ENCODE measurements at places on chromosomes 4 and X.

DNA sequence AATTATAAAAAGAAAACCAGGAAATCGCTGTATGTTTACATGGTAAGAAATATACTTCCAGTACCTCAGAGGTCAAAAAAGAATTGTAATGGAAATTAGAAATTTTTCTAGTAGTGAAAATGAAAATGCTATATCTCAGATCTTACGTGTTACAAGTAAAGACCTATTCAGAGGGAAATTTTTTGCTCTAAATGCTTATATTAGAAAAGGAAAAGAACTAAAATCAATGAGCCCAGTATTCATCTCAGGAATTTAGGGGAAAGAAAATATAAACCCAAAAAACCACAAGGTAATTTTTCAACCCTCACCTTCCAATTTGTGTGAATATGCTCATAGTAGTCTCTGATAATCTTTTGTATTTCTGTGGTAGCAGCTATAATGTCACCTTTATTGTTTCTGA is 145.6 kb downstream of the RAP1GDS1 start:
- no peak for DNase-seq

- DNase-seq = no peak
Measured at GRCh38 chr4:87512400-87512799, 16.8 kb downstream of the SPARCL1 start.

DNA sequence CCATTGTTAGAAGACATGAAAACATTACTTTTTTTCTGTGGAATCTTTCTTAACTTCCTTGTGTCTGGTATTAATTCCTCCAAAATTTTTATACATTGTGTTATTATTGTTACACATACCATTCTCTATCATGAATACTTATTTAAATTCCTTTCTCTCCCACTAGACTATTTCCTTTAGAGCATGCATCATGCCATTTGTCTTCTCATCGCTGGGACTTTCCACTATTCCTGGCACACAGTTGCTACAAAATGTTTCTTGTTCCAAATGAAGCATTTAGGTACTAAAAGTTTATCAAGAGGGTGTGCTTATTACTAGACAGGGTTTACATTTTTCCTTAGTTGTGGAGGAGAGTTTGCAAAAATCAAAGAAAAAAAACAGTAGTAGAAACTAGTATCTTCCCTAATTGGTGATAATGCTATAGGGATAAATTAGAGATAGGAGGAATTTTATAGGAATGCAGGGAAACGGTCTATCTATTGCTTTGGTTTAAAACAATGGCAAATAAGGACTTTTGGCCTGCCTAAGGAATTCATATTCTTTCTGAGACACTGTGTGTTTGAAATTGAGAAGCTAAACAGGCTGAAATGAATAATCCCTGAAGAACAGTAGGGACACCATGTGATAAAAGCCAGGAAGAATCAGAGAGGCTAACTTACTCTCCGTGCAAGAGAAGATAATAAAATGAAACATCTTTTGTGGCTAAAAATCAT is 187.5 kb upstream of the TBC1D9 start:
- DNase-seq = no peak

- DNase-seq = no peak
Measured at GRCh38 chr4:10184041-10184440, 67.4 kb upstream of the WDR1 start.

DNA sequence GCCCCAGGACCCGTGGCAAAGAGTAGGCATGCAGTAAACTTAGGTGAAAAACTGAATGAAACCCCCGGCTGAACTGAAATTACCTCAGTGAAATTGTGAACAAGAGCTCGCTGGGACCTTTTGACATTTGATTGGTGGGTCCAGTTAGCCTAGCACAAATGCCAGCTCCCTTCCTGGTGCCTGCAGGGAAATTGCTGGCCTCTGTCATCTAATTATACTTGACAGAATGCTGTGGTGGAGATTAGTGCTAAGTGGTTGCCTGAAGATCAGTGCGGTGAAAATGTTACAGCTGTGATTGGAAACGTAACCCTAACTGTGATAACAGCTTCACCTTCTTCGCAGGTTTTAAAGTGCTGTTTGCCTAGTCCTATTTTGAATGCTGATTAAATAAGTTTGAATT is 43.0 kb downstream of the ADD1 start:
- no peak for DNase-seq

DNA sequence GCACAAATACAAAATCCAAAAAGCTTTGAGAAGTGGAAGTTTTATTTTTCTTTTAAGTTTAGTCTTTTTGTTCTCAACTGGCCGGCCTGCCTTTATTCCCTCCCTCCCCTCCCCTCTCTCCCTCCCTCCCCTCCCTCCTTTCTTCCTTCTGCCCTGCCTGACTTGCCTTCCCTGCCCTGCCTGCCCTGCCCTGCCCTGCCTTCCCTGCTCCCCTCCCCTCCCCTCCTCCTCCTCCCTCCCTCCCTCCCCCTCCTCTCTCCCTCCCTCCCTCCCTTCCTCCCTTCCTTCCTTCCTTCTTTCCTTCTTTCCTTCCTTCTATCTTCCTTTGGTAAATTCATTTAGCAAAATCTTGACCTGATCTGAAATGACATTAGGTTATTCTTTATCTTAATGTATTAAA is 69.8 kb upstream of the LIMCH1 start:
- no peak for DNase-seq

GRCh38 chr4:8028368-8028767 is 88.7 kb upstream of the AFAP1 start:
- no peak for DNase-seq

- no peak for DNase-seq
Measured at GRCh38 chr4:19278665-19279064, 973.0 kb upstream of the SLIT2 start.

GRCh38 chrX:8749697-8750096 is 17.8 kb upstream of the ANOS1 start:
- no peak for DNase-seq

DNA sequence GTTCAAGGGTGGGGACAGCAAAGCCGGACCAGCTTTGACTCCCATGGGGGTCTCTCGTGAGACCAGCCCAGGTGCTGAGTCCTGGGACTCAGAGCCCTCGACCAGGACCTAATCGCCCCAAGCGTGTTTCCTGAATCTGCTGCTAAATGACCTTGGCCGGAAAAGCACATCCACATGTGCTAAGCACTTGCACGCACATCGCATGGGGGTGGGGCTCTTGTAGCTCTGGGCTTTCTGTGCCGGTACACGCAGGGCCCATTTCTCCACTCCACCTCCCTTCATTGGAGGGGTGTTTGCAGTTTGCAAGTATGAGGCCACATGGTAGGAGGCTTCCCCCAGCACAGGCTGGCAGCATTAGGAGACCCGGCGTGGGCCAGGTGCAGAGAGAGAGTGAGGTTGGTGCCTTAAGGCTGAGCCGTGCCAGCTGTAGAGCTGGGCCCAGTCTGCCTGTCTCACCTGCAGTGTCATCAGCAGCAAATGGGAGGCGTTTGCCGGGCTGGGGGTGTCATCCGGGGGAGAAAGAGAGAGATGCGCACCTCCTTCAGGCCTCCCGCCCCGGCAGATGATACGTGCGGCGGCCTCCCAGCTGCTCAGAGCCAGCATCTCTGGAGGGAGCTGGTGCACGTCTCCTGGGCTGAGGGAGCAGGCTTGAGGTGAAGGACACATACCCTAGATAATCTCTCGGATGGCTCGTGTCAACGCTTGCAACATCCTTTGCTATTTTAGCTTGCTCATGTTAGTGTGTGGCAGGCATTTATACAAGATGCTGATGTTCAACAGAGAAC is 45.2 kb upstream of the CLCN4 start:
- no peak for DNase-seq

DNA sequence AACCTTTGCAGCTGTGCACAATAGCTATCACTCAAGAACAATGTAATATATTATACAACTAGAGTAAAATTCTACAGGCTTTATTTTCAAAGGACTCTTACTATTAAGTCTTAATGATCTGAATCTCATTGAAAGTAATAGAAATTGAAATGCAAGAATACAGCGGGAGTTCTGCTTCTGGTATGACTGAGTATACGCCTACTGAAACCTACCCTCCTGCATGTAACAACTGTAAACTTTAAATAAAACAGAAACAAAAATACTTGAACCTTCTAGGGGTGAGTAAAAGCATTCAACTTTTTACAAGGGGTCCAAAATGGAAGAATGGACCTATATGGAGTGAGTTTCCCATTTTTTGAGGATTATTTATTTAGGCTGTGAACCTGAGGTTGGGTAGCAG is 13.5 kb downstream of the DCHS2 start:
- DNase-seq = no peak

DNA sequence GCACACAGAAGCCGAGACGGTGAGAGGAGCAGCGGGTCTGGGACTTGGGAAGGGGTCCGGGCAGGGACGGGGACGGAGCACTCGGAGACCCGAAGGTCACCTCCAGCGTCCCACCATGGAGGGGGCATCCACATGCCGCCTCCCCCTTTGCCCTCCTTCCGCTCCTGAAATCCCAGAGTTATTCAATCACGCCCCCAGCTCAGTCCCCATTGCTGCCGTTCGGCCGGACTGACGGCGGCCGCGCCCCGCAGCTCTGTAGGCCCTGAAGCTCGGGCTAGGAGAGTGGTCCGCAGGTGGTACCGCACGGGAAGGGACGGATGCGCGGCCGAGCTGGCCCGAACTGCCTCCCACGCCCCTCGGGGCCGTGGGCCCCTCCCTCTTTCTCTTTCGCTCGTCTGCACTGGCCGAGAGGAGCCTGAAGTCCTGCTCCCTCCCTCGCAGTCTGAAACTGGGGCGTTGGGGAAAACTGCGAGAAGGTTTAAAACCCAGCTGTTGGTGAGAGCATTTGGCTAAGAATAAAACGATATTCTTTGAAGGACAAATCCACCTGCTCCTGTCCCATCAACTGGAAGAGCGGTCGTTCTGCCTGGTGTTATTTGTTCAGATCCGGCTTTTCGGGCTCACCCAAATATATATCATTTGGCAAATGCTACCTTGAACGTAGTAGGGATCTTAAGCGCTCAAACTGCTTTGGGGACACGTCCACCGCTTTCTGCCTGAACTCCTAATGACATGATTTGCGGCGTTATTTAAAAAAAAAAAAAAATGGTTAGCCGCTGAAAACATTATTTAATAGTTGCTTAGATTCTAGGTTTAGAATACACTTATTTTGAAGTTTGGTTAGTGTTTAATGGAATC is 719 bp downstream of the USO1 start:
- DNase-seq = peak; percentile 85

Data from erythroblast (primary cell).